Activated CD4-positive, alpha-beta T cell treated with anti-CD3 and anti-CD28 coated beads for 48 hours (primary cell): ENCODE measurements at places on chromosomes 2 and 18.

DNA sequence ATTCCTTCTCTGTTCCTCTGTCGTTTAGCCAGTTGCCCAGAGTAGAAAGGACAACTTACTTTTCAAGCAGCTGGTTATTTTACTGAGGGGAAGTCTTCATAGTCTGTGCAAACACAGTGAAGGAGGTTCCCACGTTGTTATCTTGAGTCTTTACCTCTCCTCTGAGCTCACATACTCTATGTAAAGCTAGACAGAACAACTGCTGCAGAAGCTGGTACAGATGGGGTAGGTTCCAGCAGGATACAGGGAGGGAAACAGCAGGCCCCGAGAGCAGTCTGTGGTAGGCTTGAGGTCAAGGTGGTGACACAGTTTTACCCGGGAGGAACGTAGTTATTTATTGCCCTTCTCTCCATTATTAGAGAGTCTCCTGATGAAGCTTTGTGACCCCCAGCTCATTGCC lies 93.4 kb upstream of the LDLRAD4 start:
- DNase-seq, result no peak

DNA sequence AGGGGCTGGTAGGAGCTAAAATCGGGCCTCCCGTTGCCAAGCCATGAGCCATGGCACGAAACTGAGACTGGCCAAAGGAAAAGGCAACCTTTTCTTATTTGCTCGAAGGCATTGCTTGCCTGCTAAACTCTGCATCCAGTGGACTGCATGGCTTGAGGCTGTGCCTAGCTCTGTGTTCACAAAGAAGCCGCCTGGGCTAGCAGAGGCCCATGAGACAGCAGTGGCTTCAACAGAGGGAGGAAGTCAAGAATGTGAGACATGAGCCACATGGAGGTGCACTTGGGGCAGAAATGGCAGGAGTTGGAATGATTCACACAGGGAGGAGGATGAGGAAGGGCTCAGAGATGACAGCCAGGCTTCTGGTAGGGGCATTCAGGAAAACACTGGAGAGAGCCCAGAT lies 33.5 kb downstream of the TPRKB start:
- DNase-seq, result no peak

DNA sequence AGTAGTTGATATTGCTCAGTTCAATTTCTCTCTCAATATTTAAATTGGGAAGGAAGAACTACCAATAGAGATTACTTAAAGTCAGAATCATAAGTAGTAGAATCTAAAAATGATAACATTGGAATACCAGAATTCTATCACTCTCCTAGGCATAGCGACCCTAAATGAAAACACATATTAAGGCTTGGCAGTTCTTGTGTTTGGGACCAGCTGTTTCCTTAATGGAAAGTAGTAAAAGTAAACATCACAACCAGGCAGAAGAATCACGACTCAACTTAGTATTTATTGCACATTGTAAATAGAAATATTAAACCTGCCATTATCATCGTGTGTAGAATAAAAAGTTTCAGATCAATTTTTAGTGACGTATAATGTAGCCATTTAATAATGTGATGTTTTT lies 117.5 kb downstream of the SPHKAP start:
- DNase-seq, result no peak

DNA sequence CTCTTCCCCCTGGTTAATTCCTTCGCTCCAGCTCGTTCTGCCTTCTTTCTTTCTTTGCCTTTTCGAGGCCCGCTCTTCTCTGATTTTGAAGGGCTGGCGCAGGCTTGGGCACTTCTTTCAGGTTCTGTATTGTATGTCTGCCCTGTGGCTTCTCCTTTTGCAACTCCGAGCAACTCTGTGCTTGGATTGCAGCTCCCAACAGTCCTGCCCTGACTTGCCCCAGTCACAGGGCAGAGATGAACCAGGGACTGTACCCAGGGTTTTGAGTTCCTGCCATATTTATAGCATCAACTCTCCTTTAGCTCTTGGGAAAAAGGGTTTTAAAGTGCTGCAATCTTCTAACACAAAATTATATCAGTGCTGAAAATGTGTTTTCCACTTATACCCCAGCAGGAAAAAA lies 31.1 kb upstream of the CD8A start:
- DNase-seq, result no peak

- DNase-seq, result peak; percentile 63
Observed at GRCh38 chr2:74554820-74555531, 456 bp downstream of the DOK1 start.

GRCh38 chr2:213934560-213934959 lies 476.3 kb upstream of the VWC2L start:
- no peak for DNase-seq

GRCh38 chr18:79748321-79749180 lies 49.2 kb upstream of the KCNG2 start:
- DNase-seq, result no peak

DNA sequence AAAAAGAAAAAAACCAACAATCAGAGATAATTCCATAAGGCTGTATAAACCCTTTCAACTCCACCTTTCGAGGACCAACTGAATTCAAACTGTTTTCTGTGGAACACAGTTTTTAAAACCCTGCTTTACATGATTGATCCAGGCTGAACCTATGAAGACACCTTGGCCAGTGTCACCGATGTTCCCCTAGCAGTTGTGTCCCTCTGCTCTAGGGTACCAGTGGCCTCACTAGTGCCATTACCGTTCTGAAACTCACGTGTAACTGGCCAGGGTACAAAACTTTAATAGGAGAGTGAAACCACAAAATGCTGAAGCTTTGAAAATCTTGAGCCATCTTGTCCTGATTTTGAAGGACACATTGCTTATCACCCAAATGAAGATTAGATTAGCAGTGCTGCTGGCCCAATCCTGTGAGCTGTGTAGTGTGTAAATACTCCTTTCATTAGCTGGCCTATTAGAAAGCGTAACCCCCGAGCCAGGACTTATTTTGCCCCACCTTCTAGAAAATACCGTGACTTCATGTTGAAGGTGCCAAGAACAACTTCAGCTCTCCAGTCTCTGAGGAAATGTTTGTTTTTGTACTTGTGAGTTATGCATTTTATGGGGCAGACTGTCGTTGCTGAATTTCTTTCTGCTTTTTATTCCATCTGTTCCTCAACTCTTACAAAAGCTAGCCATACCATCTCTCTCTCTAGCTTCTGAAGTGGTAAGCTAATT lies 147.8 kb upstream of the MAP3K20 start:
- no peak for DNase-seq

DNA sequence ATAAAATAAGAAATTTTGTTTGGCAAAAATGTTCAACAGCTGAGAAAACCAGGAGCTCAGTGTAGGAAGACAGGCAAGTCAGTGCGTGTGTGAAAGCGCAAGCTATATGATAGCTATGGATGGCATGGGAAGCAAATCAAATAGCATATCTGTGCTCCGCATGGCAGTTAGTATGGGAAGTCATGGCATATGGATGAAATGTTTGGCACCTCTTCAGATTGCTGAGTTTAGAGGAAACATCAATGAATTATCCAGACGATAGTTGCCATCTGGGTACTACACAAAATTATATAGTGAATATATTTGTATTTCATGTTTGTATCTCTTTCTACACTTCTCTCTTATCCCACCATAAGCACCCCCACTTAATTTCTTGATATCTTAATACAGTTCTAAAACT lies 85.9 kb upstream of the TWSG1 start:
- no peak for DNase-seq

DNA sequence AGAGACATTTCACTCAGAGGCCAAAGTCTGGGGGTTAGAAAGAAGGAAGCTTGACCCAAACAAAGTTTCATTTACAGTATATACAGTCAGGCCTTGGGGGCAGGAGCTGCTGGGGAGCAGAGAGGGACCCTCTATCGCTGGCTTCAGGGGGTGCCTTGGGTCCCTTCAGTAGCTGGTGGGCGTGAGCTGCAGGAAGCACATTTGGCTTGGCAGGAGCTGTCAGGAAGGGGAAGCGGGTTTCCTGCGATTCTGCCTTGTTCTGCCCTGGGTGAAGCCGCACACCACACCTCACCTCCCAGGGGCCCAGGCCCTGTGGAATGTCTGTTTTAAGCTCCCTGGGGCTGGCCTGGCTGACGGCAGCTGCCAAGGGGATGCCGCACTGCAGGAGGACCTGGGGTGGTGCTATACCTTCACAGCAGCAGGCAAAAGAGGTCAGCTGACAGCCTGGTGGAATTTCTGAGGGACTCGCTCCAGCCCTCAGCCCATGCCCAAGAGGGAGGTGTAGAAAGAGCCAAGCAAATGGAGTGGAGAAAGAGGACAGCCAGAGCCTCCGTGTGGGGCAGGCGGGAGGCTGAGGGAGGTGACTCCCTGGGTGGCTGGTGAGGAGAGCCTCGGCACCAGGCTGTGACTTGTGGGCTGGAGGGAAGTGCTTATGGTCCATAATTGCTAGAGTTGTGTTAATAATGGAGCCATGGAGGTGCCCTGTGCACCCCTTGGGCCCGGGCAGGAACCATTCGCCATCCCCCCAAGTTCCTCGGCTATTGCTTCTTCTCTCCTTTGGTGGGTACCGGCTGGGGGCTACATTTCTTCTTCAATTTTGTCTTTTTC lies 43.9 kb downstream of the PSD4 start:
- DNase-seq, result no peak

- no peak for DNase-seq
Observed at GRCh38 chr18:22682720-22683119, 250.4 kb upstream of the RBBP8 start.

DNA sequence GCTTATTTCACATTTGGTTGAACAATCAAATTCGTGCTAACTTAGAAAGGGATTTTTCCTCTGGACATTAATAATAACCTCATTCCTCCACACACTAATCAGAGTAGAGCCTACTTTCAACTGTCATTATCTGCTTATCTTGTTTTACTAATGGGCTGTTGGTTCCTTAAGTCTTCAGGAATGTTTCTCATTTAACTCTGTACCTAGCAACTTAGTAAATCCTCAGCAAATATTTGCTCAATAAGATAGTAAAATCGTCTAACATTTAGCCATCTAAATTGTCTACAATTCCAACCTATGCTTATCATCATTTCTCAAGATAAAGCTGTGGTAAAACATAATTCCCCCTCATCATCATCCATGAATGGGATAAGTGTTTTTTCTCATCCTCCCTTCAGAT lies 98.1 kb downstream of the CDH2 start:
- no peak for DNase-seq

DNA sequence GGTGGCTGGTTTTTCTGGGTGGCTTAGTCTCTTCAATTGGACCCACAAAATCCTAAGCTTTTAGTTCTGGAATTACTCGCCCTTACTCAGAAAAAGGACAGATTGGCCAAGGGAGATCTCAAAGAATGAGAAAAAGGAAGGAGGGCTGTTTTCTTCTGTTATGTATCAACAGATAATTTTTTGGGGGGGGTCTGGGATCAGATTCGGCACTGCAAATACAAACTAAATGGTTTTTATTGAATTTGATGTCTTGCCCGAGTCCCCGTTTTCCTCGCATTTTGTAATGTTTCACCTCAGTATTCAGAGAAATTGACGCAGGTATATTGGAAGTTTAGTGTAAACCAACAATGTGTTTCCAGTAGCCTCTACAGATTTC lies 762 bp downstream of the YIPF4 start:
- DNase-seq, result no peak

- DNase-seq, result no peak
Observed at GRCh38 chr2:180056367-180057118, 49.4 kb upstream of the CWC22 start.

DNA sequence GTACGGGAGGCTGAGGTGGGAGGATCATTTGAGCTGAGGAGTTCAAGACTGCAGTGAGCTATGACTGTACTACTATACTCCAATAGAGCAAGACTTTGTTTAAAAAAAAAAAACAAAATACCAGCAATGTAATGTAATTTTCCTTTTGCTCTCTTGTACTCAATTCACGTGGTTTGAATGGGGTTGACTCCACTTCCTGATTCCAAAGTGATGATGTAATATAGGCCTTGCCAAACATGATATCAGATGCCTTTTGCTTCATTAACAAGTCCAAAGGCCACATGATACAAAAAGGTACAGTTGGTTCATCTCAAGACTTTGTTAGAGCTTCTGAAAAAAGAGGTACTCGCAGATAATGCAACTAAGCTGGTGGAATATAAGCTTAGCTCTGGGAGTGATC lies 321.8 kb downstream of the ZEB2 start:
- no peak for DNase-seq

GRCh38 chr2:200761266-200761665 lies 50.4 kb upstream of the BZW1 start:
- no peak for DNase-seq

- no peak for DNase-seq
Observed at GRCh38 chr2:128416109-128416785, 97.6 kb upstream of the HS6ST1 start.

- no peak for DNase-seq
Observed at GRCh38 chr2:28717339-28717758, 34.3 kb upstream of the PPP1CB start.

GRCh38 chr2:216217904-216218260 lies 108.7 kb downstream of the XRCC5 start:
- DNase-seq, result no peak
